ENCODE measurements at places on chromosomes 5 and 9. TPM values are rescaled to one million over a fixed set of nuclear protein-coding genes. Genes with fewer than 3 reads are reported as not detected.
A peak's percentile ranks its signal among the peaks of the same experiment; 100 is the strongest.

DNA sequence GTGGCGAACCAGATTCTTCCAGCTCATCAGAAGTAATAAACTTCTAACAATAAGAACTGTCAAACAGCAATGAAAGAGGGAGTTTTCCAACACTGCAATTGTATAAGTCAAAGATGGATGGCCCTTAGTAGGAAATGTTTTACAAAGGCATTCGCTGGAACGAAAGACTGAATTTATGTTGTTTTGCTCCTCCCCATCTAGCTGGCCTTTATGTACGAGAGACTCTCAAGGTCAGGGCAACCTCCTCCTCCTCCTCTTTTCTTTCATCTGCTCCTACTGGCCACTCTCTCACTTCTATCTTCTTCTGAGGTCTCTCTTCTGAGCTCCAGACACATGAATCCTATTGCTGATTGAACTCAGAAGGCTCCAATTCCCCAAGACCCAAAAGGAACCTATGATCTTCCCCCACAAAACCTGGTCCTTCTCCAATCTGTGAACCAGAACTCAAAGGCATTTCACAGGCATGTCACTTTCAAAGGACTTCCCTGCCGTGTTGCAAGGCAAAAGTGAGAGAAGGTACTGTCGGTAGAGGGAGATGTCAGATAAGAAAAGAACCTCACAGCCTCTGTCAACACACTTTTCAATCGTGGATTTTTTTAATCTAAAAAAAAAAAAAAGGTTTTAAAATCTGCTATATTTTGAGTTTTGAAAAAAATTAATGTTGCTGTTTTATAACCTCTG lies 28.5 kb upstream of the PUM3 start:
- DNase-seq = peak; percentile 39

- no peak for DNase-seq
These were observed 109.7 kb downstream of the MSX2 start for GRCh38 chr5:174834081-174834480.

DNA sequence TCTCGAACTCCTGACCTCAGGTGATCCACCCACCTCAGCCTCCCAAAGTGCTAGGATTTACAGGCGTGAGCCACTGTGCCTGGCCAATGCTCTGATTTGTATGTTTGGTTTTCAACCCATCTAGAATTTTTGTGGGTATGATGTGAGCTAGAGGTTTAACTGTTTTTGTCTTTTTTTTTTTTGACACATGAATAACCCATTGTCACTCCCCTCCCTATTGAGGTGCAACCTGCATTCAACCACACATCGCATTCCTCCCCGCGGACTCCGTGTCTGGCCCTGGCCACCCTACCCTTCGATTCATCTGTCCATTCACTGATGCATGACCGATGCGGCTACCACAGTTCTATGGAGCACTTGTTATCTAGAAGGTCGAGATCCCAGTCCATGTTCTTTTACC lies 9.5 kb upstream of the FAM163B start:
- no peak for DNase-seq

DNA sequence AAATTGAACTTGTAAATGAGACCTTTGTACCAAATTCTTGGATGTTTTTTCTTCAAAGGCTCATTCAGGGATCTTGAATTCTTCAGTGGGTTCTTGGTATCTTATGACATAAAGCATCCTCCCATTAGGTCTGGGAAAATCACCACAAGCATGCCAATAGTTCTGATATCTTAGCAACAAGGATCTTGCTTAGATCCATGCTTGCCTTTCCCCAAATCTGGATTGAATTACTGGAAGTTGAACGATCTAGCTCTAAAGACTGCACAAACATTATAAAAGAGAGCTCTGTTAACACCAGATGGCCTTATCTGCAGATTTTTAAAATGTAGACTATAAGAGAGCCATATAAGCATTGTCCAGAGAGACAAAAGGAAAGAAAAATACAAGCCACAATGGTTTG lies 266.3 kb downstream of the RAB3C start:
- DNase-seq = no peak

DNA sequence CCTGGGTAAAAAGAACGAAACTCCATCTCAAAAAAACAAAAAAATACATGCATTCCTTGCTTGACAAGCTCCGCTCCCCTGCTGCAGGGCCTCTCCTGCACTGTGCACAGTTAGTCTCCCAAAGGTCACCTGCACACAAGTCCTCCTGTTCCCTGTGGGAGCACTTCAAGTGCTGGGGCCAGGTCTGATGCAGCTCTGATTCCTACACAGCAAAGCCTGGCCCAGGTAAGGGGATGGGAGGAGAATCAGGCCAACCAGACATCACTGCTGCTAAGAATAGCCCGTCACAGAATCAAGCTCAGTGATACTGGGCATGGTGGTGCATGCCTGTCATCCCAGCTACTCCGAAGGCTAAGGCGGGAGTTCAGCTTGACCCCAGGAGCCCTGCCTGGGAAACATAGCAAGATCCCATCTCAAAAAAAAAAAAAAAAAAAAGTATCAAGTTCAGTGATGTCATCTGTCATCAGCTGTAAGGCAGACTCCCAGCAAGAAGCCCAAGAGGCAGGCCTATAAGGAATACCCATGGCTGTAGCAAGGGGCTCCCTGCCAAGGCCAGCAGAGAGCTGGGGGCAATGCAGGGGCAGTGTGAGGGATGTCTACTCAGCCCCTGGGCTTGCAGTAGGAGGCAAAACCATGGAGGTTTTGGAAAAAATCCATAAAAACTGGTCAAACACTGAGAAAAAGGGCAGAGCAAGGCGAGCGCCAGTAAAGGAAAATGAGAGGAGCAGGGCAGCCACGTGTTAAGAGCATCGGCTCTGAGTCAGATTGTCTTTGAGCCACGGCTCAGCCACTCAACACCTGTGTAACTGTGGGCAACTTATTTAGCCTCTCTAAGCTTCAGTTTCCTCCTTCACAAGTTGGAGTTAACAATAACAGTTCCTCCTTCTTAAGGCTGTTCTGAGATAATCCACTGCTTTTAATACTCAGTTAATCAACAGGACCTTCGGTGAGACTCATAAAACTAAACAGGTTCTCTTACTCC lies 3.2 kb downstream of the TPM2 start:
- DNase-seq = no peak

GRCh38 chr5:170622933-170623332 lies 119.1 kb downstream of the KCNIP1 start:
- DNase-seq = no peak

TBCA gene
- 74.4 TPM for total RNA-seq

CBY3 gene
- not detected for total RNA-seq

PCDHGB5 gene
- 16.7 TPM for total RNA-seq

GPR21 gene
- 0.68 TPM for total RNA-seq

SLC4A9 gene
- total RNA-seq = not detected
